ENCODE measurements at places on chromosomes 3 and 15. TPM values are rescaled to one million over a fixed set of nuclear protein-coding genes. Genes with fewer than 3 reads are reported as not detected.

Gene SPESP1
- 0.50 TPM for total RNA-seq

Gene DYNLT2B
- 18.9 TPM for total RNA-seq

DNA sequence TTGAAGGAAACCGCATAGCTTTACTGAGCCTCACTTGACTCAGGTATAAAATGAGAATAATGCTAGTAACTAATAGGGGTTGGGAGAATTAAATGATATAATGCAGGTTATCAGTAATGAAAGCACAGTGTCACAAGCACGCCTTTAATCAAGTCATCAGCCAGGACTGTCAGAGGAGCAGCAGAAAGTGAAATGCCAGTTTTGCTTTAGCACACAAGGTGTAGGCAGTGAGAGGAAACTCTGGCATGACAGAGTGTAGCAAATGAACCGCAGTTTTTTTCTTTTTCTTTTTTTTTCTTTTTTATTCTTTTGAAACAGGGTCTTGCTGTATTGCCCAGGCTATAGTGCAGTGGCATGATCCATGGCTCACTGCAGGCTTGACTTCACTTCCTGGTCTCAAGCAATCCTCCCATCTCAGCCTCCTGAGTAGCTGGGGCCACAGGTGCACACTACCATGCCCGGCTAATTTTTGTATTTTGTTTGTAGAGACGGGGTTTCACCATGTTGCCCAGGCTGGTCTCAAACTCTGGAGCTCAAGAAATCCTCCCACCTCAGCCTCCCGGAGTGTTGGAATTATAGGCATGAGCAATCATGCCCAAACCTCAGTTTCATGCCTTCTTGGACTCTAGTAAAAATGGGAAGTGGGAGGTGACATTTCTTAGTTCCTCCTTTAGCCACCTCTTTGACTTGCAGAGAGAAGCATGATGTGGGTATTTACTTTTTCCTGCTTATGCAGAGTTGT, 9.7 kb upstream of the SCAANT1 start:
- no peak for DNase-seq
- H3K36me3 ChIP-seq = peaks cover 49% of the 10 kb centered on the region
- H3K4me1 ChIP-seq = peaks cover 24% of the 10 kb centered on the region
- no peaks in the 10 kb centered on the region for H3K27me3 ChIP-seq

GRCh38 chr3:145854499-145854898, 306.5 kb downstream of the PLOD2 start:
- no peaks in the 10 kb centered on the region for H3K4me1 ChIP-seq
- H3K36me3 ChIP-seq = no peaks in the 10 kb centered on the region
- no peak for DNase-seq
- H3K4me3 ChIP-seq = no peak overlapping the region
- H3K27me3 ChIP-seq = no peaks in the 10 kb centered on the region

- peaks cover 5% of the 10 kb centered on the region for H3K36me3 ChIP-seq
- no peak for DNase-seq
- peaks cover 2% of the 10 kb centered on the region for H3K4me1 ChIP-seq
- no peaks in the 10 kb centered on the region for H3K27me3 ChIP-seq
- H3K27ac ChIP-seq = no peak overlapping the region
Observed at GRCh38 chr3:122802323-122802722, 7.5 kb downstream of the SLC49A4 start.

Data from activated naive CD8-positive, alpha-beta T cell treated with anti-CD3 and anti-CD28 coated beads, Interleukin-2, amount 10 ng/mL, durations not matched to agents 7 days and 5 days (primary cell).